CD4-positive, alpha-beta T cell (primary cell): ENCODE measurements at places on chromosomes 5 and 9. TPM values are rescaled to one million over a fixed set of nuclear protein-coding genes. Genes with fewer than 3 reads are reported as not detected.

GRCh38 chr5:177431317-177432142 lies 5.1 kb downstream of the GRK6 start:
- H3K27me3 ChIP-seq, result no peaks in the 10 kb centered on the region
- H3K36me3 ChIP-seq, result peaks cover 80% of the 10 kb centered on the region
- H3K4me1 ChIP-seq, result peaks cover 96% of the 10 kb centered on the region
- H3K4me3 ChIP-seq, result peak overlapping the region; percentile 65

GRCh38 chr9:78620764-78621163 lies 323.8 kb downstream of the PSAT1 start:
- no peak for DNase-seq
- no peaks in the 10 kb centered on the region for H3K27me3 ChIP-seq
- H3K4me3 ChIP-seq, result no peak overlapping the region
- no peaks in the 10 kb centered on the region for H3K4me1 ChIP-seq

GRCh38 chr5:96582343-96582742 lies 79.8 kb upstream of the CAST start:
- no peaks in the 10 kb centered on the region for H3K36me3 ChIP-seq
- H3K4me3 ChIP-seq, result no peak overlapping the region
- H3K27ac ChIP-seq, result no peak overlapping the region
- DNase-seq, result no peak
- peaks cover 5% of the 10 kb centered on the region for H3K4me1 ChIP-seq

DNA sequence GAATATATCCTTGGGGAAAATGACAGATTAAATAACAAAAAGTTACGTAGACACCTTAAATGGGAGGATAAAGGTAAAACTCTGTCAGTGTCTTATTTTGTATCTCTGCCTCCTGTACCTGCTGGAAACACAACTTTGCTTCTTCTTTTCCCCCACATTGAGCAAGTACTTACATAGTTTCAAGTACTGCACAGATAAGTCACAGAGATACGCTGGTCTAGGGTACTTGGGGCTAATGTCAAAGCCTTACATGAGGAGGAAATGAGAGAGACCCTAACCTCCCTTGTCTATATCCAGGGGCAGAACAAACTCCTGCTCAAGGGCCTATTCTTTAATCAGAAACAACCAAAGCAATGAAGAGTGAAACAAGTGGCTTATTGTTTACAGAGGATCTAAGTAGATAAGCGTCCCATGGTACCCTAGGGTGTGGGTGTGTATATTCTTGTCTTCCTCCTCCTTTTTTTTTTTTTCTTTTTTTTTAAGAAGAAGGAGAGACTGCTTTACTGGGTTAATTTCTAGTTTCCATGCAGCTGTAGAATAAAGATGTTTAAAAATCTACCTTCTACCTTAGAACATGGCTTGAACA lies 43.1 kb downstream of the ELL2 start:
- H3K4me3 ChIP-seq, result no peak overlapping the region
- H3K4me1 ChIP-seq, result no peaks in the 10 kb centered on the region
- no peaks in the 10 kb centered on the region for H3K36me3 ChIP-seq
- H3K27ac ChIP-seq, result no peak overlapping the region
- DNase-seq, result no peak

DNA sequence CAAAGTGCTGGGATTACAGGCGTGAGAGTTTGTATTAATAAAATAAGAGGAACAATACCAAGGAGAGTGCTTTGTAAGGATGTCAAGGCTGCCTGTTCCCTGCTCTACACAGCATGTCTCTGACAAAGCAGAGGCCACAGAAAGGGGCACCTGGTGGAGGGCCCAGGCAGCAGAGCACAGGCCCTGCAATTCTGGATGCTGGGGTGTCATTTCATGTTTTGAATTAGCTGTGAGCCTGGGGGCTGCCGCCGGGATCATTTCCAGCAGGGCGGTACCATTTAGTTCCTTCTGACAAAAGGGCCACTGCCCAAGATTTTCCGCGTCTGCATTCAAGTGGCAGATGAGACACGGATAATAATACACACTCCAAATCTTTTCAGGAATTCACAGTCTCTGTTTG lies 396.9 kb downstream of the GADD45G start:
- no peaks in the 10 kb centered on the region for H3K36me3 ChIP-seq
- H3K27me3 ChIP-seq, result no peaks in the 10 kb centered on the region

DNA sequence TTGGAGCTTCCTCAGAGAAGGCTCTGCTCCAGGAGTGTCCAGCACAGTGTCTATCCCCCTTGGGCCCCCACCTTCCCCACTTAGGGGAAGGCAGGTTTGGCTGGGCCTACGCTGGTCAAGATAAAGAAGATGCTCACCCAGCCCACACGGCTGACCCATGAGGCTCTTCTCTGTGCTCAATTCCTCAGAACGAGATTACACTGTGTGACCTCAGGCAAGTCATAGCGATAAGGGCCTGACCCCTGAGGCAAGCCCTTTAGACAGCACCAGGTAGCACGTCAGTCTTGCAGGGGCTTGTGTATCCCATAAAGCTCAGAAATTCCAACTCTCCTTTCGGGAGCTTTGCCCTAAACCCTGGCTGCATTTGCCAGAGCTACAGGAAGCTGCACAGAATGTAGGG lies 32.6 kb downstream of the CORO2A start:
- peaks cover 18% of the 10 kb centered on the region for H3K4me1 ChIP-seq
- DNase-seq, result no peak
- no peaks in the 10 kb centered on the region for H3K27me3 ChIP-seq
- no peak overlapping the region for H3K27ac ChIP-seq
- H3K36me3 ChIP-seq, result peaks cover 18% of the 10 kb centered on the region

DNA sequence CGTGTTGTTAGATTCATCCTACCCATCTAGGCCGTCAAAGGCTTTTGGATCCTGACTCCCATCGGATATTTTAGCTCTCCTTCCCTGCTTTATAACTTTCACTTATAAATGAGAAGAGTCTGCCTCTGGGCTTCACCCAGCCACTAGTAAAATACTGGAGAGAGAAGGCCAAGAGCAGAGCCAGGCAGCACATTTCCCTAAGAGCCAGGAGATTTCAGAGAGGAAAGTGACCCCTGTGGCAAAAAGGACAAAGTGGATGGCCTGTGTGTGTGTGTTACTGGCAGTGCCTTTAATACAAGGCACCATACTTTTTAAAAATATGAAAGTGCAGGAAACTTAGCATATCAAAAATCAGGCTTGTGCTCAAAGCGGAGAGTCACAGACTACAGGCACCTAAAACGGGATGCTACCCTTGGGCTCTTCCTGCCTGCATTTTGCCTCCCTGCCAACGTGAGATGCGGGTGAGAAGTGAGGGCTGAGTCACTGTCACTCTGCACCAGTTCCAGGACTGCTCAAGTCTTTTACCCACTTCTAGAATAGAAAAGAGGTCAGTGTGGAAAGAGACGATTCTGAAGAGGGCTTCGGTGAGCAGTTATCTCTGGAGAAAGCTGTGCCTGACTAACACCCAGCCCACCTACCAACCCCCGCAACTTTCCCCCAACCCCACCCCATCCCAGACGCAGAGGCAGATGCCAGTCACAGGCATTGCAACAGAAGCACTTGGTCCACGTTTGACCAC lies 15.9 kb downstream of the NFIL3 start:
- no peak for DNase-seq
- H3K4me1 ChIP-seq, result no peaks in the 10 kb centered on the region
- no peak overlapping the region for H3K27ac ChIP-seq

DNA sequence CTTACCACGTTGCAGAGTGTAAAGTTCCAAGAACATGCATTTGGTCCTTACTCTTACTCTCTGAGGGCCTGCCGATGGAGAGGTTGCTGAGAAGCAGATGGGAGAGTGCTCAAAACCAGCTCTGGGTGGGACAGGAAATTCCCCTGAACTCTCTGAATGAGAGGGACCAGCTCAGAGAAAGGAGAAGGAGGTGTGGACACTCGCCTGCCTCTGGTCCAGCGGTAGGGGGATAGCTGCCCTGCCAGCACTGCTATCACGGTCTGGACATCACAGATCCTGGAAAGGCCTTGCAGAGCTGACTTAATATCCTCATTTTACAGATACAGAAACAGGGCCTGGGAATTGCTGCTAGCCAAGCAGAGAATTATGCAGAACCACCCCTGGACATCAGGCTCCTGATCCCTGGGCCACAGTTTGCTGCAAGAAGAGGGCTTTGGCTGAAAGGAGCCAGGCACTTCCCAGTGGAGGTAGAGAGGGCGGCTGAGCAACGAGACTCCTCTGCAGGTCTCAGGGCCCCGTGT lies 4.9 kb downstream of the TRAF1 start:
- H3K36me3 ChIP-seq, result peaks cover 73% of the 10 kb centered on the region
- no peak for DNase-seq

GRCh38 chr5:23072179-23072578 lies 219.0 kb upstream of the CDH12 start:
- H3K27ac ChIP-seq, result no peak overlapping the region
- no peaks in the 10 kb centered on the region for H3K4me1 ChIP-seq
- DNase-seq, result no peak
- no peak overlapping the region for H3K4me3 ChIP-seq
- no peaks in the 10 kb centered on the region for H3K27me3 ChIP-seq

DNA sequence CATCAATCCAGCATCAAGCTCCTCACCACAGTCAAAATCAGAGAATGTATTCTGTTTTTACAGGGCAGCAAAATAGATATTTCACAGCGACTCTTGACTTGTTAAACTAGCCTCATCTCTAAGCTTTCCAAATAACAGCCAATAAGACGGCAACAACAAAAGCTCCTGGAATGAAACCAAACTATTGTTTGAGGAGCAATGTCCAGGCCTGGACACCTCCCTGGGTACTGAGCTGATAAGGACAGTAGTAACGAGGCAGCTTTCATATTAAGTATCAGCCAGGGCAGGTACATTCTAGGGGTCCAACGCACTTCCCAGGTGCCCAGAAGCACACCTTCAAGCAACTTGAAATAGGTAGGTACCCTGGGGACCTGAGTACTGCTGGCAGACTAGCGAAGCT lies 260.3 kb downstream of the ENC1 start:
- peaks cover 2% of the 10 kb centered on the region for H3K27me3 ChIP-seq
- H3K4me3 ChIP-seq, result no peak overlapping the region
- no peaks in the 10 kb centered on the region for H3K4me1 ChIP-seq

- no peaks in the 10 kb centered on the region for H3K4me1 ChIP-seq
- H3K4me3 ChIP-seq, result no peak overlapping the region
- H3K27ac ChIP-seq, result no peak overlapping the region
- no peaks in the 10 kb centered on the region for H3K36me3 ChIP-seq
- no peaks in the 10 kb centered on the region for H3K27me3 ChIP-seq
Measured at GRCh38 chr5:116343961-116344360, 230.7 kb downstream of the SEMA6A start.

DNA sequence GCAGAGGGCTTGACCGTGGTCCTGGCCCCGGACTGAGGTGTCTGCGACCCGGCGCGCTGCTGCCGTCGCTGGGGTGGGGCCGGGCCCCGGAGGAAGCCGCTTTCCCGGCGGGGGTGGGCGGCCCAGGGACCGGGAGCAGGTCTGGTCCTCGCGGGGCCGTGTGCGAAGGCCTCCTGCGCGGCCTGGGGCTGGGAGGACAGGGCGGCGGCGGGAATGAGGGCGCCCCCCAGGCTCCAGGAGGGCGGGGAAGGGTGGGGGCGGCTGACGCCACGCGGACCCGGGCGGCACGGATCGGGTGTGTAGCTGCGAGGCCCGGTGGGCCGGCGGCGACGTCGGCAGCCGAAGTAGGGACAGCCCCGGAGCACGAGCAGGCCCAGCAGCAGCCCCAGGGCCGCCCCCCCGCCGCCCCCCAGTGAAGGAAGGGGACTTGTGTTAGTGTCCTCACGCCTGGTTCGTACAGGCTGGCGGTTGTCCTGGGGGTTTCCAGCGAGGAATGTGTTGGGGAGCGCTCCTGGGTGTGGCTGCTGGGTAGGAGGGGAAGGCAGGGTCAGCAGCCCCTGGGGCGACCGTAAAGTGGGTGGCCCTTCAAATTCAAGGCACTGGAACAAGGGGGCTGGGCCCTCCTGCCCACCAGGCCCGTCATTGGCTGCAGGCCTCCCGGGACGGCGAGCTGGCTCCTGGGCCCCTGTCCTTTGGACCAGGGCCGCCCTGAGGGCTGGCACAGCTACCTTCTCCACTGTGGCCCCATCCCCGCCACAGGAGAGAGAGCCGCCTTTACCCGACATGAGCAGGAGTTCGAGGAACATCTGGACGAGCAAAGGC lies 597 bp upstream of the TMEM250 start:
- DNase-seq, result peak; percentile 60
- H3K27me3 ChIP-seq, result no peaks in the 10 kb centered on the region
- peak overlapping the region; percentile 79 for H3K27ac ChIP-seq
- peaks cover 54% of the 10 kb centered on the region for H3K4me1 ChIP-seq

GRCh38 chr9:87342743-87343142 lies 154.9 kb upstream of the DAPK1 start:
- peaks cover 12% of the 10 kb centered on the region for H3K27me3 ChIP-seq
- no peak for DNase-seq
- no peak overlapping the region for H3K4me3 ChIP-seq
- no peaks in the 10 kb centered on the region for H3K36me3 ChIP-seq
- no peaks in the 10 kb centered on the region for H3K4me1 ChIP-seq

DNA sequence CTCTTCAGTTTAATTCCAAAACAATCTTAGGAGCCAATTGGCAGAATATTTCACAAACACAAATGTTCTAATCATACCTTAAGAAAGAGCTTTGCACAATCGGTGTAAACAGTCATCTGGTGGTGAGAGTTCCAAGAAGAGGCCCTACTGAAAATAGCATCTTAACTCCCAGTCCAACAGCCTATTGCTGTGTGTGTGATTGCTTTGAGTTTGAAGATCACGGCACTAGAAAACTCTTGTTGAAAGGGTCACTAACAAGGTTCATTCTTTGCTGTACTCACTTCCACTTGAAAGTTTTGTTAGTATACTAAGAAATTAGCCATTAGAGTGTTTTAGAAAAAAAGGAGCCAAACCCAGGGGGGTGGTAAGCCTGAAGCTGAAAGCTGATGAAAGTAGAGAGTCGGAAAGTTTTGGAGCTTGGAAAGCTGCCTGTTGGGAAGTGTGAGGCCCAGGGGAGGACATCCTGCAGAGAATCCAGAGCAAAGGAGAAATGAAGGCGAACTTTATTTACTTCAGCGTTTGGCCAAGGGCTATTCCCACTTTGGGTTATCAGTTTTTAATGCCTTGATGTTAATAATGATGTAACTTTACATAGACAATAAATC lies 180.3 kb upstream of the GHR start:
- DNase-seq, result no peak
- H3K36me3 ChIP-seq, result no peaks in the 10 kb centered on the region
- H3K4me1 ChIP-seq, result no peaks in the 10 kb centered on the region
- H3K27me3 ChIP-seq, result no peaks in the 10 kb centered on the region

GRCh38 chr9:16624744-16625117 lies 245.7 kb downstream of the BNC2 start:
- H3K27me3 ChIP-seq, result no peaks in the 10 kb centered on the region
- no peaks in the 10 kb centered on the region for H3K4me1 ChIP-seq
- H3K27ac ChIP-seq, result no peak overlapping the region
- H3K4me3 ChIP-seq, result no peak overlapping the region

Gene WDR38
- not detected for total RNA-seq

Gene DNAJC18
- total RNA-seq, result 7.5 TPM

Gene LRRTM2
- total RNA-seq, result 0.22 TPM

Gene PDE8B
- 0.22 TPM for total RNA-seq

Gene PDLIM4
- total RNA-seq, result not detected

Gene ZBTB6
- total RNA-seq, result 3.9 TPM

Gene LCN6
- total RNA-seq, result not detected

Gene PCDHA9
- not detected for total RNA-seq

Gene PCDHB12
- total RNA-seq, result not detected

Gene SLC38A9
- 10.3 TPM for total RNA-seq

Gene NXNL2
- total RNA-seq, result not detected
